CD4-positive, alpha-beta T cell treated with Interleukin-4 for 4 hours (primary cell): ENCODE measurements at places on chromosomes 3 and 15.

DNA sequence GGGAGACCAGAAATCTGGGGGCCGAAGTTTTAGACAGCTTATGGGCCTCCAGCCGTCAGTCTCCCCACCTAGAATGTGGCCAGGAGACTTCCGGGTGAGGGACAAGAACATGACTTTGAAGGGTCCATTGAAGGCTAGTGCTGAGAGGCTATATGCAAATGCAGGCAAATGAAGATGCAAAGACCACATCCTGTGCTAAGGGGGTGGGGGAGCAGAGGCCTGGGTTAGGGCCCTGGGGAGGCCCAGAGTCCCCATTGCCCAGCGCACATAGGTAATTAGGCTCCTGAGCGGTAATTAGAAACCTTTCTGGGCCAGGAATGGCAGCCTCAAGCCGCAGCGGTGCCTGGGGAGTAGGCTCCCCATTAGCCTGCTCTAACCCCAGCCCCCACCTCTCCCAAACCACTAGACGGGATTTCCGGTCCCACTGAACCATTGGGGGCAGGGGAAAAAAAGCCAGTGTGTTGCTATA is 6.8 kb downstream of the CSK start:
- DNase-seq: peak; percentile 55

- DNase-seq: no peak
These were observed 1311.4 kb downstream of the ROBO2 start for GRCh38 chr3:78351334-78351733.

- peak; percentile 55 for DNase-seq
These were observed 84.8 kb downstream of the PPCDC start for GRCh38 chr15:75107908-75108838.

DNA sequence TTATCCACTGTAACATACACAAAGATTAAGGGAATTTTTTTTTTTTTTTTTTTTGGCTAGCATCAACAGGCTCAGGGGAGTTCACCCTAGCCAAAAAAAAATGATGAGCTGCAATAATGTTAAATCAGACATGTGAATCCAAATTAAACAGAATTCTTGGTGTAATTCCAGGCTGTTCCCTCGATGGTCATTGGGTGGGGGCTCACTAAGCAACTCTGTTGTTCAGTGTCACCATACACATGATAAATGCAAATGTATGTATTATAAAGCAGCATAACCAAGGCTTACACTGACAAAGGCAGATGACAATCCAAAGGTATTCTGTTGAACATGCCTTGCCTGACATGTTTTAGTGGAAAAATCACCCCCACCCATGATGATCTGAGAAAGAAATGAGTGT is 29.0 kb downstream of the IL1RAP start:
- no peak for DNase-seq

DNA sequence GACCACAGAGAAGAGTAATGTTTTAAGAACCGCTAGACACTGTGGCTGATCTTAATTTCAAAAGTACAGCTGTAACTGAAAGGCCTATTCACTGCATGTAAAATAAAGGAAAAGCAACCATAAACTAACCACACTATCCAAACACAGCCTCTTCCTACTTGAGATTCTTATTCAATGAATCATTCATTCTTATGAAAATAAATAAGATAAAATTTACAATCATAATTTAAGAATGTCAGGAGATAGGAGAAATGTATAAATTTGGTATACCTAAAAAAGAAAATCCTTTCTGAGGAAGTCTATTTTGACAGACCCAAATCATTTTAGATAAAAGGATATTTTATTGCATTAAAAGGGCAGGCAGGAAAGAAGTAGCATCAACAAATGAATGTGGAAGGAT is 533.5 kb upstream of the ZNF385D start:
- no peak for DNase-seq

- DNase-seq: no peak
These were observed 51.8 kb upstream of the PLXNA1 start for GRCh38 chr3:126930936-126931600.
